Activated CD8-positive, alpha-beta memory T cell treated with anti-CD3 and anti-CD28 coated beads, Interleukin-2, amount 10 ng/mL, durations not matched to agents 7 days and 5 days (primary cell): ENCODE measurements at places on chromosomes 11 and 22.

- no peak for DNase-seq
Observed at GRCh38 chr11:45538363-45538762, 127.1 kb downstream of the CHST1 start.

- no peak for DNase-seq
Observed at GRCh38 chr11:121406291-121406690, 45.8 kb upstream of the SORL1 start.

GRCh38 chr11:134731213-134731961, 319.3 kb upstream of the B3GAT1 start:
- no peak for DNase-seq

- DNase-seq, result no peak
Observed at GRCh38 chr11:64546600-64546999, 44.4 kb upstream of the SLC22A12 start.

- no peak for DNase-seq
Observed at GRCh38 chr22:26362471-26362870, 66.6 kb upstream of the ASPHD2 start.

- DNase-seq, result no peak
Observed at GRCh38 chr22:33832558-33833151, 87.6 kb downstream of the LARGE1 start.
